ENCODE measurements at places on chromosomes 6 and 20.
A peak's percentile ranks its signal among the peaks of the same experiment; 100 is the strongest.

- DNase-seq: no peak
Measured at GRCh38 chr6:169766232-169766631, 14.8 kb downstream of the ERMARD start.

DNA sequence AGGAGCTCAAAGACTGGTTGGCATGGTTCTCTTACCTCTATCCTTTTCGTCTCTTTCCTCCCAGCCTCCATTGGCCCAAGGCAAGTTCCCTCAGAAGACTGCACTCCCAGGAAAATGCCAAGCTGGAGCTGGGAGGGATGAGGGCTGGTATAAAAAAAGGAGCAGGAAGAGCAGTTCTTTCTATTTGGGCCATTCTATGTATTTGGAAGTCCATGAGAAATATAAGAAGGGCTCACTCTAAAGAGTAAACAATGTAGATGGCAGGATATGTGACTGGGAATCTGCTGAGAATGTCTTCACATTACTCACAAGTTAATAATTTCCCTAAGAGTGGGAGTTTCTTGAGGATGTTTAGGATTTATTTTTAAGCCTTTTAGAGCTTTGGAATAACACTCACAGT, 36.6 kb upstream of the ADTRP start:
- DNase-seq: no peak

GRCh38 chr20:47126709-47127108, 229.8 kb downstream of the ZMYND8 start:
- no peak for DNase-seq

GRCh38 chr20:5529331-5530148, 212.8 kb upstream of the PROKR2 start:
- DNase-seq: peak; percentile 94

DNA sequence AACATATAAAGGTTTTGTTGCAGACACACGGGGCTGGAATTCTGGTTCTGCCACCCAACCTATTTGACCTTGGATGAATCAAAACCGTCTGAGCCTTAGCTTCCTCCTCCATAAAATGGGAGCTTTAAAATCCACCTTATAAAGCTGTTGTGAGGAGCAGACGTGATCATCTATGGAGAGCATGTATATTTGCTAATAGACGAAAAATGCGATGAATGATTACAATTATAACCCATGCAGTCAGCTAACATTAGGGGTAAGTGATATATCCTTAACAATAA, 586 bp upstream of the NUP153 start:
- peak; percentile 35 for DNase-seq

DNA sequence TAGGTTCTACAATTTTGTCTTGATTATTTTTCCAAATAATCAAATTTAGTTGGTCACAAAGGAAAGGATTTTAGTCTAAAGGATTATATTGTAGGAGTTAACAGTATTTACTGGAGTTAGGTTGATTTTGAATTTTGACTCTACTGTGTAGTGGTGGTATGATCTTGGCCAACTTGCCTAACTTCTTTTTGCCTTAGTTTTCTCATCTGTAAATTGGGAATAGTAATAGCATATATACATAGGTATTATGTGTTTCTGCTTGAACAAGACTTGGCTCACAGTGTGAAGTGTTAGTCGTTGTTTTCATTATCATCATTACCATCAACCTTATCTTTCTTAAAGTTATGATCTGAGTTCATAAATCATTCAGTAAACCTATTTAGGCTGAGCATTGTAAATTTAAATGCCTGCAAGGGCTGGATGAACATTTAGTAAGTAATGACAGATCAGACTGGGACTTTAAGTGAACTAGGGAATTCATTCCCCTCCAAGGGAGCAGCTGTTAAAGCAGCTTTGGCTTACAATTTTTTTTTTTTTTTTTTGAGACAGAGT, 11.2 kb downstream of the ITCH start:
- DNase-seq: no peak

DNA sequence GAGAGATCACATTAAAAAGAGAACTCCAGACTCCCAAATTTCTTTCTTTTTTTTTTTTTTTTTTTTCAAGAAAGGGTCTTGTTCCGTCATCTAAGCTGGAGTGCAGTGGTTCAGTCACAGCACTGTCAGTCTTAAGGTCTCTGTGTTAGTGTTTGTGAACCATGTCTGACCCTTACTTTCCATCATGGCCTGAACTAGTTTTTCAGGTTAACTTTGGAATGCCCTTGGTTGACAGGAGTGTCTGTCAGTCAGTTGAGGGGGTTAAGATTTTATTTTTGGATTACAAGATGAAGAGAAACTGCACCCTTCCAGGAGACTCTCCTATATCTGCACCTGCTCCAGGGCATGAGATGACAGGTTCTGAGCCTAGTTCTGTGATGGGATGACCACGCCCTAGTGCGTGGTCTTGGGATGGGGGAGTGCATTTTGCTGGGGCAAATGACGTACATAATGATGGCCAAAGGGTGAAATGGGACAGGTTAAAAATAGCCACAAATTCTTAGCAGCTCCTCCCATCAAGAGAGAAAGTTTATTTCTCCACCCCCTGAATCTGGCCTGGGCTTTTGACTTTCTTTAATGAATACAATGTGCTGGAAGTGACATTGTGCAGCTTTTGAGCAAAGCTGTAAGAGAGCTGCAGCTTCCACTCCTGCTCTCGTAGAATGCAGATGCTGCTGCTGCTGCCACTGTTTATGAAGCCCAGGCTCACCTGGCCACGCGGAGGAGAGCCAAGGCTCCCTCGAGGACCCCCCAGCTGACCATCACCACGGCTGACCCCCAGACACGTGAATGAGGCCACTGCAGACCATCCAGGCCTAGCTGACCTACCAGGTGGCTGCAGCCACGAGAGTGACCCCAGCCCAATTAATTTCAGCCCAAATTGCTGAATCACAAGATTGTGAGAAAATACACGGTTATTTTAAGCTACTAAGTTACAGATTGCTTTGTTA, 29.7 kb upstream of the FAM50B start:
- DNase-seq: no peak

DNA sequence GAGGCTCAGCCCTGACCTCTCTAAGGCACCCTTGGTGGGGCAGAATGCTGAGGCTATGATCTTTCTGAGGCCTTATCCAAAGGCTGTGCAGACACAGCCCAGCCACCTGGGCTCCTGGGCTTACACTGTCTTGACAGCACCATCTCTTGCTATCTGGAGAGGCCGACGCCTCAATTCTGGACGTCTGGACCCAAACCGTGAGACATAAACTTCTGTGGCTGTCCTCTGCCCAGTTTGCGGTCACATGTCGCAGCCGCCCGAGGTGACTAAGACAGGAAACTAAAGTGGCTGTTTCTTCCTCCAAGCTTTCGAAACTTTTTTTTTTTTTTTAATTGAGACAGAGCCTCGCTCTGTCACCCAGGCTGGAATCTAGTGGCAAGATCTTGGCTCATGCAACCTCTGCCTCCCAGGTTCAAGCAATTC, 49.3 kb downstream of the PRR18 start:
- DNase-seq: peak; percentile 92

Measured in suppressor macrophage (primary cell).